ENCODE measurements at places on chromosomes 16 and 17.

DNA sequence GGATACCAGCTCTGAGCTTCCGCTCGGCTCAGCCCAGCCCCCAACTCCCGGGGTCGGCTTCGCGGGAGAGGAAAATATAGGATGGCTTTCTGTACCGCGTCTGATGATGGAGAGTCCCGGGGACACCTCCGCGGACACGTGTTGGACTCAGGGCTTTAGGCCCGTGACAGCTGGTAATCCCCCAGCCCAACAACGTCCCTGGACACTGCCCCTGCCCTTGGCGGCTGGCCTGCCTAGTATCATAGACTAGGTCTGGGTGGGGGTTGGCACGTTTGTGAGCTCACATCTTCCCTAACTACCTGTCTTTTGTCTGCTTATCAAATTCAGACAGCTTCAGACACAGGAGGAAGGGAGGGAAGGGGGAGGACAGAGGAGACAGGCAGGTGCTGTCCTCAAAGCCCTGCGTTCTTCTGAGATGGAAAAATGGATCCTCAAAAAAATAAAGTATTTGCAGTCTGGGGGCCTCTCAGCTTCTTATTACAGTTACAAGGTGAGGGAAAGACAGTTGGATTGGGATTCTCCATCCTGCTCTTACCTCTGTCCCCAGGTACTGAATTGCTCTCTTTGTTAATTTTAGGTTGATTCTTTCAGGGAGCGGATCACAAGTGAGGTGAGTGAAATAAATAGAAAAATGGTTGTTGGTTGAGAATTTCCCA, 698 bp downstream of the PSME3 start:
- no peak for DNase-seq

GRCh38 chr16:31201582-31202413, 762 bp downstream of the PYCARD start:
- DNase-seq = no peak

- no peak for DNase-seq
Observed at GRCh38 chr17:81039096-81039495, 4.1 kb downstream of the BAIAP2 start.

DNA sequence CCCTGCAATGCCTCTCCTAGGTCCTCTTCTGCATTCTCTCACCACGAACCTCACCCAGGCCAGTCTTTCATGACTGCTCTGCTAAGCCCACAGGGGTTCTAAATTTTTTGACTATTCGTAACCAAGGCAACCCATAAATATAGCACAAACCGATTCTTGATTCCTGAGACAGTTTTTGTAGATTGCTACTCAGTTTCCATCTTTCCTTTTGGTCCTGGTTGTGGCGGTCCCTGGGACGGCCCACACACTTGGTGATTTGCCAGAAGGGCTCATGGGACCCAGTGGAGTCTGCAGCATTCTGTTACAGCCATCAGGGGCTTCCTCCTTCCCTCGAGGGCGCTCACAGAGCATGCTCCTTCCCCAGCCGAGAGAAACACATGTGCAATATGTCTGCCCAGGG, 23.4 kb upstream of the MGAT5B start:
- DNase-seq = no peak

DNA sequence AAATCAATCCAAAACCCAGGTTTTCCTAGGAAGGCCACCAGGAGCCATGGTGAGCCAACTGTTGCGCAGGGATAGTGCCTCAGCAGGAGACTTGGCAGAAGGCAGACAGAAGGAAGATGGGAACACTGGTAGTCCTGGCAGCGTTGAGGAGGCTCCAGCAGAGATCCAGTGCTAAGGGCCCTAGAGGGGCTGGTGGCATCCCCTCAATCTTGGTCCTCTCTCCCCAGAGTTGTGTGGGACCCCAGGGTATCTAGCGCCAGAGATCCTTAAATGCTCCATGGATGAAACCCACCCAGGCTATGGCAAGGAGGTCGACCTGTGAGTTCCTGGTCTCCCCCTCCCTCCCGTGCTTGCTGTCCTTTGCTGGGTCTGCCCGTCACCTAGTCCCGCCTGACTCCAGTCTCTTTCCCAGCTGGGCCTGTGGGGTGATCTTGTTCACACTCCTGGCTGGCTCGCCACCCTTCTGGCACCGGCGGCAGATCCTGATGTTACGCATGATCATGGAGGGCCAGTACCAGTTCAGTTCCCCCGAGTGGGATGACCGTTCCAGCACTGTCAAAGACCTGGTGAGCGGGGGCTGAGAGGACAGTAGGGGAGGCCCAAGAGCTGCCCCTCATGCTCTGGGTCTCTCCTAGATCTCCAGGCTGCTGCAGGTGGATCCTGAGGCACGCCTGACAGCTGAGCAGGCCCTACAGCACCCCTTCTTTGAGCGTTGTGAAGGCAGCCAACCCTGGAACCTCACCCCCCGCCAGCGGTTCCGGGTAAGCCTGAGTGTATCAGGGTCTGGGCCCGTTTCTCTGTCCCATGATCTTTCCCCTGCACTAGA, 5.7 kb downstream of the CFAP119 start:
- DNase-seq = no peak

All from NCI-H748 treated with DMSO at 0.1 percent for 48 hours (cell line).